ENCODE measurements at places on chromosomes 5 and 9.

GRCh38 chr5:96922499-96923244 is 13.2 kb upstream of the LNPEP start:
- no peak for DNase-seq

DNA sequence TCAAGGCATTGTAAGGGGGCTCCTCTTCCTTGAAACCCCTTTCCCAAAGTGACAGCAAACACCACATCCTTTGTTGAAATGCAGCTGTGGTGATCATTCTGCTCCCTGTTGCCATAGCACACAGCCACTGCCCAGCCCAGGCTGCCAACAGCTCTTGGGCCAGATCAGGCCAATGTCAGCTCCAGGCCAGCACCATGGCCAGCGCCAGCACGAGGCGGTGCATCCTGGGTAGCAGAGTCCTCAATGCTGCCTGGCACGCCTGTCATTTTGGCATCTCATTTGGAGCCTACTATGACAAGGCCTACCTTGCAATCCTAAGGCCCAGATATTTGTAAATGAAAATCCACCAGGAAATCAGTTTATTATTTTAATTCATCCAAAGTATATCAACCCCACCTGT is 390.6 kb downstream of the DNAH5 start:
- DNase-seq, result no peak

DNA sequence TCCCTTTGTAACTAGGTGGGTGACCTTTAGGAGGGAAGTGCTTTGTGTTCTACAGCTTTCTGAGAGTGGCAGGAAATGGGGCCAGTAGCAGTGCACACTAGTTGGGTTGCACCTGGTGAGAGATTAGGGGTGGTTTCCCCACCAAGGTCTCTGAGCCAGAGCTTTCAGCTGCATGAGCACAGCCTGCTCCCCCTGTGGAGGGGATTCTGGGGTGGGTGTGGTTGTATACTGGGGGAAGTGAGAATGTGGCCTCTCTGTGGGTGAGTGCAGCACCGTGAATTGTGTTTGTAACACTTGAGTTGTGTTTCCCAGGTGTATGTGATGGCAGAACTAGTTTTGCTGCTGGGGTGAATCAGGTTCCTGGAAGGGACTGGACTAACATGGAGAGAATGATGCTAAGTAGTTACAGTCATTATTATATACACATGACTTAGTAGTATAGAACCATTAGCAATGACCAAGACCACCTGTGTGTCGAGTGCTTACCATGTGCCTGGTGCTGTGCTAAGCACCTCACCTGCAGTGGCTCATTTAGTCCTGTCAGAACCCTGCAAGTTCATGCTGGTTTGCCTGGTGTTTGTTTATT is 11.8 kb upstream of the CXXC5 start:
- DNase-seq, result peak; percentile 27

- DNase-seq, result no peak
Observed at GRCh38 chr5:108769352-108769751, 21.7 kb downstream of the FER start.

Data from T-helper 2 cell (primary cell).